GM23248 (cell line): ENCODE measurements at places on chromosomes 7 and 10. TPM values are rescaled to one million over a fixed set of nuclear protein-coding genes. Genes with fewer than 3 reads are reported as not detected.

The PRPS1L1 gene
- total RNA-seq = not detected in 2 replicates

The ATP6V1F gene
- total RNA-seq = 96.5 and 124 TPM in 2 replicates

The KCNMA1 gene
- total RNA-seq = 14.2 and 18.6 TPM in 2 replicates

GRCh38 chr7:90858546-90858945 is 262.4 kb downstream of the CDK14 start:
- DNase-seq = no peak

GRCh38 chr10:22621726-22622125 is 92.7 kb downstream of the PIP4K2A start:
- DNase-seq = no peak

DNA sequence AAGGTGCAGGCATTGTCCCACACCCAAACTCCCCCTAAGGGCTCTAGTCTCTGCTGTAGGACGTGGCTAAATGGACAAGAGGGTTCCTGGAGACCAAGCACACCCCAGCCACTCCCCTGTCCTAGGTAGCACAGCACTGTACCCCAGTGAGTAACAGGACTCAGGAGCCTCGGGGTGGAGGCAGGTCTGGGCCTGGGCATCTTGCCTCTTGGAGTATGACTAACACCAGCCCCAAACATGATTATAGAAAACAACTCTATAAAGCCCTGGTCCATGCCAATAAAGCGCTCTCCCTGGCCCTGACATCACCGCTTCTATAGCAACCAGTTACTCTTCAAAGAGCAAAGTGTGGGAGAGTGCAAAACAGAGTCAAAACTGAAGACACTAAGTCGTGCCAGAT is 195.0 kb downstream of the CALN1 start:
- no peak for DNase-seq

GRCh38 chr10:133163889-133164815 is 4.1 kb downstream of the KNDC1 start:
- DNase-seq = no peak

GRCh38 chr10:77405771-77406241 is 231.8 kb downstream of the KCNMA1 start:
- peak; percentile 85 for DNase-seq
